ENCODE measurements at places on chromosomes 4 and X.
A peak's percentile ranks its signal among the peaks of the same experiment; 100 is the strongest.

DNA sequence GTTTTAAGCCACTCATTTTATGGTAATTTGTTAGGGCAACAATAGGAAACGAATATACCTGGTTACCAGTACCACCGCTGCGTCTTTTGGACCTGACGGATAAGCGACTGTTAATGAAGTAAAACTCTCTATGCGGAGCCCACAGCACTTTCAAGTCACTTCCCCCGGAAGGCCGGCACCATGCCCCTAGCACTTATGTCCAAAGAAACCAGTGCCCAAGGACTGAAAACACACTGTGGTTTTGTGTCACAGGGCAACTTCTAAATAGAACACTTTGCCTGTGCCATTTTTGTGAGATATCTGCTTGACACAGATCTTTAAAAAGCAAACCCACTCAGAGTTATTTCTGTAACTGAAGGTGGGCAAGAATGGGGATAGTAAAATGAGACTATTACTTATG, 22.7 kb downstream of the SH3KBP1 start:
- no peak for DNase-seq

- no peak for DNase-seq
Observed at GRCh38 chr4:19809989-19810388, 441.7 kb upstream of the SLIT2 start.

DNA sequence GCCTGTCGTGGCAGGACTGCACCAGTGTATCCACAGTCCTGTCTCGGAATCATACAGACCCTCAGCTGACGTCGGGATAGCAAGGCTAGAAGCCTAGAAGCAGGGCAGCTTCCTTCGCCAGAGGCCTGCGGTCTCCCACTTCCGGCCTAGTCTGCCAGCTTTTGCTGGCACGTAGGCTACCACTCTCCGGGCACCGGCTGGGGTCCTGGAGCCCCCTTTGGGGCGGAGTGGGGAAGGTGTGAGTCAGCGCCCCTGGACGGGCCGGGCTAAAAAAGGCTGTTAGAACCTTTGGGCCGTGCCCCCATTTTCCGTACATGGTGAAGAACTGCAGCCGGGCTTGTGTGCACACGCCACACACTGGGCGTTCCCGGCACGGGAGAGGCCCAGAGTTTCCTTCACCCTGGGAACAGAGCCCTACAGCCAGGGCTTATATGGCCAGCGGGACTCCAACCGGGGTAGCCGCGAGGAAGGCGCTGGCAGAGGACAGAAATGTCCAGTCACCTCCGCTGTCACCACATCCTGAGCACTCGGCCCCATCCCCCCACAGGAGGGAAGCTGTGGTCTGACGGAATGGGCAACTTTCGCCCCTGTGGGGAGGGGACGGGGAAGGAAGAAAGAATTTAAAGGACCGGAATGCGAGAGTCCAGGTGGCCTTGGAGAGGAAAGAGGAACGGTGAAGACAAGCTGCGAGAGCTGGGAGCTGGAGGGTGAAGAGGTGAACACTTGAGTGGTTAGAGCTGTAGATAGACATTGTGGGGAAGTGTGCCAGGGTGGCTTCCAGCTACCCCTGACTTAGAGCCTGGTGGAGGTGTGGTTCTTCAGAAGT, 4.6 kb downstream of the MAGIX start:
- peak; percentile 72 for DNase-seq

DNA sequence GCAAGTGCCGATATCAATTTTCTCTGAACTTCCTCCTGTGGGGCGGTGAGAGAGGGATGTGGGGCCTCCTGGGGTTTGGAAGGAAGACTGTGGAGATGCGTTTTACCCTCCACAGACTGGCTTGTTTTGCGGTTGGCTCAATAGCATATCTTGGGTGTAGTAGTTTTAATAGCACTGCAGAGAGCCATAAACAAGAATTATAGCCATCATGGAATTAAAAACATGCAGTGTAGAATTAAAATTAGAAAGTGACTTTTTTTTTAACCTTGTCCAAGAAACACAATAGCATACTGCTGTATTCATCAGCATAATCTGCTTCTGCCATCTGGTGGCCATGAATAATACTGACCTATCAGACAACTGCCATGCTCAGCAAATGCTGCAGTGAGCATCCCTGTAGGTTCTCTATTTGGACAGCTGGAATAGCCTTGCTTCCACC, 47.3 kb upstream of the SCML1 start:
- DNase-seq: peak; percentile 86

- DNase-seq: no peak
Observed at GRCh38 chr4:24537025-24537424, 47.3 kb downstream of the DHX15 start.

- DNase-seq: peak; percentile 36
Observed at GRCh38 chr4:153573881-153574802, 108.0 kb downstream of the TMEM131L start.

GRCh38 chr4:188214861-188215260, 75.6 kb downstream of the TRIML1 start:
- DNase-seq: no peak

DNA sequence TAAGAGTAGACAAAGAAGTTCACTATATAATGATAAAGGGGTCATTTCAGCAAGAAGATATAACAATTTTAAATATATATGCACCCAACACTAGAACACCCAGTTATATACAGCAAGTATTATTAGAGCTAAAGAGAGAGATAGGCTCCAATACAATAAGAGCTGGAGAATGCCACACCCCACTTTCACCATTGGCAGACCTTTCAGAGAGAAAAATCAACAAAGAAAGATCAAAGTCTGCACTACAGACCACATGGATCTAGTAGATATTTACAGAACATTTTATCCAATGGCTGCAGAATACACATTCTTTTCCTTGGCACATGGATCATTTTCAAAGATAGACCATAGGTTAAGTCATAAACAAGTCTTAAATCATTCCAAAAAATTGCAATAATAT, 479.7 kb upstream of the DIAPH2 start:
- no peak for DNase-seq

DNA sequence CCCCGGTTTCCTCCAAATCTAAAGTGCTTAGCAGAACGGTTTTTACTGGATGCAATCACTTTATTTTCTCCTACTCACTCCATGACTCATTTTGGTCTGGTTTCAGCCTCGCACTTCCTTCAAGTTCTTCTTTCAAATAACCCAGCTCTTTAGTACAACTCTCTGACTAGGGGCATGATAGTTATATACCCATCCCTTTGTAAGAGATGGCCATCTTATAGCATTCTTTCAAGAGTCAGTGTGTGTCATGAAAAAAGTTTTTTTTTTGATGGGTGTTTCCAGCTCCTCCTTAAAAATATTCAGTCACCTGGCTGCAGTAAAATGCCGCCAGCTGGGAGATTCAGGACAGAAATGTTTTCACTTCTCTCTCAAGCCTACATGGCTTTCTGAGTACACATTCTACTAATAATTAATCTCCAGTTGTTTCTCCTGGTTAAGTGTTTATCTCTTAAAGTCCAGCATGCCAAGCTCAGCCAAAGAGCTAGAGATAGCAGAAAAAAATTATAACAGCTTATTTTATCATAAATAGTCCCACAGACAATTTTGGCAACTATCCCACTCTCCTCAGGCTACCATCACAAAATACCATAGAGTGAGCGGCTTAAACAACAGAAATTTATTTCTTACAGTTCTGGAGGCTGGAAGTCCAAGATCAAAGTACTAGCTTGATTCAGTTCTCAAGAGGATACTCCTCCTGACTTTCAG, 139.3 kb downstream of the GASK1B start:
- DNase-seq: no peak

- no peak for DNase-seq
Observed at GRCh38 chrX:153969904-153970356, 1.7 kb downstream of the HCFC1 start.

DNA sequence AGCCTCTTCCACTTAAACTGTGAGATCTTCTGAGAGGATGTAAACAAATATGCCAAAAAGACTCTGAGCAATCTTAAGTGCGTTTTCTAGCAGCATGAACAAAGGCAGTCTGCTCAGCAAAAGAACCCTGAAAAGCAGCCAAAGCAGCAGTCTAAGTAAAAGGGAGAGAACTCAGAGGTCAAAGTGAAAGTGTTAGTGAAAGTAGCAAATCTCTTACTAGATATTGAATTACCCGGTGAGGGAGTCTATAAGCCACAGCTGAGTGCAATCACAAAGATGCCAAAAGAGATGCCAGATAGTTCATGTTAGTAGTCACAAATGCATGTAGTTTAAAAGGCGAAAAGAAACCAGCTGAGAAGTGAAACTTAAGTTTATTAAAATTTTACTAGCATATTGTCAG, 7.9 kb upstream of the GNRHR start:
- no peak for DNase-seq

GRCh38 chrX:40418813-40419195, 162.0 kb upstream of the ATP6AP2 start:
- DNase-seq: no peak

DNA sequence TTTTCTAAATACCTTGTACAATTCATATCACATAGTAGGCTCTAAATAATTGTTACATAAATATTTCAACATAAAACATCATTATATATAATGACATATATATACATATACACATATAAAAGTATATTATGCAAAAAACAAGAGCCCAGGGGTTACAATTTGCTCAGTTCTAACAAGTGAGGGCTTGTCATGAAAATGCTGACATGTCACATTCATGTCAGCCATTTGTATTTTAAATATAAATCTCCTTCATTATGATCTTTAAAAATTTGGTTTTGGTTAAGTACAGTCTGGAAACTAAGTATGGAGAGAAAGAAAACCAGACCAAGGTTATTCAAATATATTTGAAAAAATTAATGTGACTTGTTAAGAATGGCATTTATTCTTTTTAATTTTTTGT, 2745.4 kb downstream of the PCDH7 start:
- DNase-seq: no peak

- peak; percentile 83 for DNase-seq
Observed at GRCh38 chrX:8036914-8037313, 109.7 kb upstream of the PNPLA4 start.
